ENCODE measurements at places on chromosomes 7 and 10.

DNA sequence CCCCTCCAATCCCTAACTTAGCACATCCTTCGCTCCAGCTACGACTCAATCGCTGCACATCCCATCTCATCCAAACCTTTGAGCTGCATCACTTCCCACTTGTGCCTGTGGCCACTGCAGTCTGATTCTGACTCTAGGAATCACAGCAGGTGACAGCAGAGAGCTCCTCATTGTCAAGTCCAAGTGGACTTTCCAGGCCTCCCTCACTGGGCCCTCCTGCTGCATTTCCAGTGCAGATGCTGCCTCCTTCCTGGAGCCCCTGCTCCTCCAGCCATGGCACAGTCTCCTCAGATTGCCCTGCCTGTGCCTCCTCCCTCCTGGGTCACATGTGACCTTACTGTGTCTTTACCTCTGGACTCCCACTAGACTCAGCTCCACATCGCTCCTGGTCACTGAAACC, 157.3 kb downstream of the USP6NL start:
- DNase-seq, result no peak

- no peak for DNase-seq
Observed at GRCh38 chr10:47369251-47369894, 14.7 kb downstream of the ZNF488 start.

DNA sequence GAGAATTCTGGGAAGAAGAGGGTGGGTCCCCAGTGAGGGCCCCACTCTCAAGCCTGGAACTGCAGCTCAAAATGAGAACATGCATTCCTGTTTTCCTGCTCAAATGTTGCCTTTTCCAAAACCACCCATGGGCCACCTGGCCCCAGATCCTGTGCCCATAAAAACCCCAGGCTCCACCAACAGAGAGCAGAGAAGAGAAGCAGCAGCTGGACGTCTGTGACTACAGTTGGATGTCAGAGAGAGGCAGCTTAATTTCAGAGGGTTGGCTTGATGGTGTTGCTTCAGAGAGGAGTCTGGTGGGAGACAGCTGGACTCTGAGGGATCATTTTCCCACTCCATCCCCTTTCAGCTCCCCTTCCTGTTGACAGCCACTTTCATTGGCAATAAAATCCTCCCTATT, 256.4 kb downstream of the FZD1 start:
- no peak for DNase-seq

DNA sequence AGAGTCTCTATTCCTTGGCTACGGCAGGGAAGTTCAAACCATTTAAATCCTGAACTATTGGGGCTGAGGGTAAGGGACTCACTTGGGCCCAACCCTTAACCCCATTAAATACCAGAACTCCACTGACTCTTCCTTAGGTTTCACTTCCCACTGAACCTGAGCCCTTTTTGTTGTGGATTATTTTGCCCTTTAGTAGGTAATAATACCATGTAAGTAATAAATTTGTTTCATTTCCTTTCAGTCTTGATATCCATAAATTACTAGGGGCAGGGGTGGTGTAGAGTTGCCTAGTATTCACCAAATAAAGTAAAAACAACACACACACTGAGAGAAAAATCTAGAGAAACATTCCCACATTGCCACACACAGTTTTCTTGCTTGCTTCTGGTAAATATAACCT, 352.0 kb downstream of the PCDH15 start:
- no peak for DNase-seq

DNA sequence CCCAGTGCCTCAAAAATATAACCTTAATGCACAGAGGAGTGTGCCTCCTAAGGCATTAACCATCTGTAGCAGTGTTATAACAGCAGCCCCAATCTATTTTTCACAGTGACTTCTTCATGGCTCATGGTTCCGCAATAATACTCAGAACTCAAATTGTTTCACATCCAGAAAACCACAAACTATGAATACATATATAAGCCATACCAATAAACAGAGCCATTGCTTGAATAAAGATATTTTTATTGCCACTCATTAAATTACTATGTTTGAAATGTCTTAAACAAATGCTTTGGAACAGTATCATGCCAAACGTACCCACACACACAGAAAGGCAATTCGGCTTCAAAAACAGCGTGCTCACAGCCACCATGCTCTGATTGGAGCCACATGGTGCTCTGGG, 629.3 kb upstream of the NRP1 start:
- DNase-seq, result peak; percentile 64

GRCh38 chr10:109740436-109740835, 182.9 kb downstream of the XPNPEP1 start:
- peak; percentile 2 for DNase-seq

DNA sequence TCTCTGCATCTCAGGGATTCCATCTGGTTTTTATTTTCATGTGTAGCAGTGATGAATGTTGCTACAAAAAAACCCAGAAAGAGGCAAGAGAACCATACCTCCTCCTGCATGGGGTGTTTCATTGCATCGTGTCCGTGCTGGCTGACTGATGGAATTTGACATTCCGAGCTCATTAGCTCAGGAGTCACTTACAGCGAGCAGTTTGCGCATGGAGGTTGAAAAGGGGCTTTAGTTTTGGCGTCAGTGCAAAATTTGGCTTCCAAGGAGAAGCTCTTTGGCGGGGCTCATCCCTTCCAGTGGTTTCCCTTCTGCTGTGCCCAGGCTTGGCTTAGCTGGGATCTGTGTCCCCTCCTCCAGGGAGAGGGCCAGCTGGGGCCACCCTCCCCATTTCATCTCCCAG, 25.8 kb downstream of the EMX2 start:
- DNase-seq, result peak; percentile 89

DNA sequence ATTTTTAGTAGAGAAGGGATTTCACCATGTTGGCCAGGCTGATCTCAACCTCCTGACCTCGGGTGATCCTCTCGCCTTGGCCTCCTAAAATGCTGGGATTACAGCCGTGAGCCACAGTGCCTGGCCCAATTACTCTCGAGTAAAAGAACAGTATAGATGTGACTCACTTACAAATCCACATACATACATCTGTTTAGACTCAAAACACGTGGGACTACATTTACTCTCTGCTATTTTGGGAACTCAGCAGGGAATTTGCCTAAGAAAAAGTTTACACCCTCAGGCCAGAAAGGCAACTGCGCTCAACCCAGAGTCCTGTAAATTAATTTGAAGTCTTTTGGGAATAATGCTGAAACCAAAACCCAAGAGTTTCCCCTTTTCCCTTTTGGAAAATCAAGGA, 289.7 kb downstream of the KLF6 start:
- peak; percentile 56 for DNase-seq

- no peak for DNase-seq
Observed at GRCh38 chr10:121417298-121417697, 180.9 kb downstream of the FGFR2 start.

- DNase-seq, result no peak
Observed at GRCh38 chr10:70381471-70382421, 679 bp downstream of the LRRC20 start.

- DNase-seq, result no peak
Observed at GRCh38 chr10:77946084-77946483, 19.5 kb upstream of the DLG5 start.

- DNase-seq, result no peak
Observed at GRCh38 chr7:12965767-12966166, 278.3 kb downstream of the ARL4A start.

- DNase-seq, result no peak
Observed at GRCh38 chr7:100211342-100211780, 8.4 kb upstream of the PVRIG start.

- no peak for DNase-seq
Observed at GRCh38 chr10:61912981-61913380, 11.5 kb downstream of the ARID5B start.

DNA sequence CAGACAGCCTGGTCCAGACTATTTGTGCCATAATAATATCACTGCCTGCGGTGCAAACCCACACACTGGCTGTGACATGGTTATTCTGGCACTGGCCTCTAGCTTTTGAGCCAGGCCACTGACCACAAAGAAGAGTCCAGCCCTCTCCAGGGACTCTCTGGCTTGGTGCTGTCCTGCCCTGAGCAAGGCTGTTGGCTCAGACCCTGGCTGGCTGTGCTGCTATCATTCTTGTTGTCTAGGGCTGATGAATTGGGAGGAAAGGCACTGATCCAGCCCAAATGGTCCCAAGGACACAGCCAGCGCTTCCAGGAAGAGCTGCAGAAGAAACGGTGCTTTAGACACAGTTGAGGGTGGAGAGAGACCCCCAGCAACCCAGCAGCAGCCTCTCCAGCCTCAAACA, 80.8 kb downstream of the TMEM130 start:
- peak; percentile 21 for DNase-seq

GRCh38 chr7:105178928-105179541, 165.0 kb downstream of the KMT2E start:
- no peak for DNase-seq

DNA sequence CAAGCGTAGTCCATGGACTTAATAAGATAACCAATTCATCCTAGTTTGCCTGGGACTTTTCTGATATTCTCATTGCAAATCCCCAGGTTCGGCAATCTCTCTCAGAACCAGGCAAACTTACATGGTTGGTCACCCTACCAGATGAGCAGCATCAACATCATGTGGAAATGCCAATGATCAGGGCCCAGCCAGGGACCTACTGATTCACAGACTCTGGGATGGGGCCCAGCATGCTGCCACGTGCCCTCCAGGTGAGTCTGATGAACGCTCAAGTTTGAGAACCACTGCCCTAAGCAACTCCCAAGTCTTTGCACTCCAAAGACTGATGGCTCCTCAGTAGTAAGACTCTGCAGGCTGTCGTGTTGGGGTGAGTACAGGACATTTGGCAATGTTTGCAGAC, 2.7 kb downstream of the LAMB4 start:
- DNase-seq, result no peak

GRCh38 chr10:98570834-98571233, 124.1 kb upstream of the HPS1 start:
- DNase-seq, result no peak

- DNase-seq, result no peak
Observed at GRCh38 chr7:157529768-157530560, 193.2 kb downstream of the DNAJB6 start.

DNA sequence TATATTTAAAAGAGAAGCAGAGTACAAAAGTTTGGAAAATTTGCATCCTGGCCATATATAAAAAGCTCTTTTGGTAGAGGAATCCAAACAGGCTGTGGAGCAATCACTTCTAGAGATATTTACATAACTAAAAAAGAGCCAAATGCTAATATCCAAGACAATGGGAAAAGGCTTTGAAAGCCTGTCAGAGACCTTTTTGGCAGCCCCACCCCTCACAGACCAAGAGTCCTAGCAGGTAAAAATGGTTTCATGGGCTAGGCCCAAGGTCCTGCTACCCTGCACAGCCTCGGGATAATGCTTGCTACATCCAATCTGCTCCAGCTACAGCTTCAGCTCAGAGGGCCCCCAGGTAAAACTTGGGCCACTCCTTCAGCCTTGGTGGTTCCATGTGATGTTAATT, 430.2 kb upstream of the KCND2 start:
- no peak for DNase-seq

DNA sequence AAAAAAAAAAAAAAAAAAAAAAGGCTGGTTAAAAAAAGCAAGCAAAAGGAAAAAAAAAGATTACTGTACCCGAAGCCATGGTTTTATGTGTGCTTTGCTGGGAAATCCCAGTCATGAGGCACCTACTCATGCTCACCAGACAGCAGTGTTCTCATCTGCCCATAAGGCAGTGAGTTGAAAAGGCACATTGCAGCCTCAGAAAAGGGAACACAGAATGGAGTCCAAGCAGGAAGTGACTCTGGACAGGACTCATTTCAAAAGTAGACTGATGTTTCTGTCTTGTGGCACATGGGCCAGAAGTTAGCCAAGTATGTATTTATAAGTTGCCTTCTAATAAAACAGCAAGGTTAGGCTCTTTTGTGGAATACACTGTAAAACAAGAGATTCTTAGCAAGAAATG, 40.2 kb downstream of the PDSS1 start:
- DNase-seq, result no peak

DNA sequence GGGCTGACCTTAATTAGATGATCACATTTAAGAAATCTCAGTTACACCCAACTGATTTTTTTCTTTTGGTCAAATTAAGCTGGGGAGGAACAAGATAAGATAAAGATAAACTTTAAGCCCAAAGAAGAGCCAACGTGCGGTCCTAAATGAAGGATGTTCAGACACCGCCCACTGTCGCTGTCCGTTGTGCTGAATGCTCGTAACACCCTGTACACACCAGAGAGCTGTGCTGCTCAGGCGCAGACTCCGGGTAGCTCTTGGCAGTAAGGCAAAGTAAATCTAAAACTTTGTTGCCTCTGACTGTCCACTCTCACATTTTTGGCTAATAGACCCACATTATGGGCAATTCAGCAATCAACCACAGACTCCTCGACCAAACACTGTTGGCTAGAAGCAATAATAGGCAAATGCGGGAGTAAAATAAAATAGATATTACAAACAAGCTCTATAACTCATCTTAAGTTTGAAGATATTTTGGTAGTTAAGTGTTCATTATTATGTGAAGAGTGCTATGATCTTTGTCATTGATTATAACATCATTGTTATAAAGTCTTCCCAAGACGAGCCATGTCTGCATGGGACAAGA, 57.1 kb downstream of the PLPP4 start:
- peak; percentile 68 for DNase-seq

- peak; percentile 76 for DNase-seq
Observed at GRCh38 chr7:105496521-105496920, 25.6 kb downstream of the PUS7 start.

GRCh38 chr10:6406220-6407033, 173.6 kb downstream of the PRKCQ start:
- peak; percentile 28 for DNase-seq

- peak; percentile 46 for DNase-seq
Observed at GRCh38 chr10:62681211-62681940, 123.1 kb upstream of the ADO start.

- DNase-seq, result no peak
Observed at GRCh38 chr10:13167568-13167967, 6.2 kb downstream of the MCM10 start.

DNA sequence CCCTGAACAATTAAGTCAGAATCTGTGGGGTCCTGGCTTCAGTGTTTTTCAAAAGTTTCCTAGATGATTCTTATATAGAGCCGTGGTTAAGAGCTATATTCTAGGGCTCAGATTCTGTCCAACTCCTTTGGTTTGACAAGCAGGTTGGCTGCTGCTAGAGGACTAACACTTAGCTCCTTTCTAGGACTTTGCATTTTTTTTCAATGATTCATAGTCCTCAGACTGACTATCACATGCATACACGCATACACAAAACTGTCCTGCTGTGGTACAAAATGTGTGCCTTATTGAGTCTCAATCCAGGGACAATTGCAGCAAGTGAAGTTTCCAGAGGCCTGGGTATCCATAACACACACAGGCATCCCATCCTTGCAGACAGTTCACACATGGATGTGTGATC, 392.0 kb downstream of the NRG3 start:
- DNase-seq, result peak; percentile 36

All from fibroblast of upper back skin (primary cell).